NCI-H1436 (cell line): ENCODE measurements at places on chromosomes 6 and 20.

- DNase-seq, result no peak
Measured at GRCh38 chr20:4821590-4821989, 99.9 kb downstream of the PRND start.

GRCh38 chr6:72424476-72424875, 197.4 kb upstream of the KCNQ5 start:
- DNase-seq, result no peak

GRCh38 chr20:62941792-62942191, 3.8 kb downstream of the GID8 start:
- DNase-seq, result no peak

- DNase-seq, result no peak
Measured at GRCh38 chr20:64144144-64144912, 19.9 kb upstream of the MYT1 start.

DNA sequence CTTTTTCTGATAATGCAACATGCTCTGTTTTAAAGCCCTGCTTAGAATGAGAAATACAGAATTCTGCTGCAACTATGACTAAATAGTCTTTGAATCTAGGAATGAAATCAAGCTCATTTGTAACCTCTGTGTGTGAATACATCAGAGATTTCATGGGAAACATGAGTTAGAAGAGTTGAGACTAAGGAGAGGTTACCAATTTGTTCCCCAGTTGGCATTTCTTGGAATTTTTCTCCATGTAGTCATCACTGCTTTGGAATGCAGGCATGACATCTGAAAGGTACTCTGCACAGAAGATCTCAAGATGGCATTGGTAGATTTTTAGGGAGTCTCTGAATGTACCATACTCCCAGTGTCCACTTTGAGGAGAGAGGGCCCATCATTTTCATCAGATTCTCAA, 237.2 kb downstream of the TFAP2A start:
- DNase-seq, result no peak

GRCh38 chr6:7555671-7556070, 14.2 kb downstream of the DSP start:
- no peak for DNase-seq

DNA sequence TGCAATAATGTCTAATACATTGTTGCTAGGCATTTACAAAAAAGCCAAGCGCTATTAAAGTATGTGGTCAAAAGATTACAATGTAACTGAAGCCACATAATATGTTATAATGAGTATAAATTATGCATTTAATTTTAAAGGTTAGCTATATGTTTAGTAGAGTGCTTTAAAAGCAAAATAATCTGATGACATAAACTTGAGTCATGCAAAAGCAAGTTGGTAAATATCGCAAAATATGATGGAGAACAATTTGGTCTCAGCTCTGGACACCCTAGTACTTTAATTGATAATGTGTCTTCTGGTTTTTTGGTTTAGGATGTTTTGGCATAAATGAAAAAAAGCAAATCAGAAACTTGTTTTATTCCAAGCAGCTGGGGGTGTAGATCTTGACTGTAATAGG, 188.6 kb upstream of the RREB1 start:
- no peak for DNase-seq

DNA sequence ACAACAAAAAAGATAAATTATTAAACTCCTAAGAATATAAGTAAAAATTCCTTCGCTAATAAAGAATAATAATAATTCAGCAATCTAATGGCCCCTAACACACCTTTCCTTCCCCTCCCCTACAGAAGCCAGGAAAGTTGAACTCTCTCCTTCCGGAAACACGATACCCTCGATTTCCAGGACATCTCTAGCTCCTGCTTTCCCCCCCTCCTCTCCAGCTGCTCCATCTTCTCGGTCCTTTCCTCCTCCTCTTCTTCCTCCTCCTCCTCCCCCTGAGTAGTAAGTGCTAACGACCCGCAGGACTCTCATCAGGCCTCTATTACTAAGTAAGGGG, 603 bp downstream of the TASP1 start:
- no peak for DNase-seq
